GM12864 (cell line): ENCODE measurements at places on chromosomes 2 and 18.

DNA sequence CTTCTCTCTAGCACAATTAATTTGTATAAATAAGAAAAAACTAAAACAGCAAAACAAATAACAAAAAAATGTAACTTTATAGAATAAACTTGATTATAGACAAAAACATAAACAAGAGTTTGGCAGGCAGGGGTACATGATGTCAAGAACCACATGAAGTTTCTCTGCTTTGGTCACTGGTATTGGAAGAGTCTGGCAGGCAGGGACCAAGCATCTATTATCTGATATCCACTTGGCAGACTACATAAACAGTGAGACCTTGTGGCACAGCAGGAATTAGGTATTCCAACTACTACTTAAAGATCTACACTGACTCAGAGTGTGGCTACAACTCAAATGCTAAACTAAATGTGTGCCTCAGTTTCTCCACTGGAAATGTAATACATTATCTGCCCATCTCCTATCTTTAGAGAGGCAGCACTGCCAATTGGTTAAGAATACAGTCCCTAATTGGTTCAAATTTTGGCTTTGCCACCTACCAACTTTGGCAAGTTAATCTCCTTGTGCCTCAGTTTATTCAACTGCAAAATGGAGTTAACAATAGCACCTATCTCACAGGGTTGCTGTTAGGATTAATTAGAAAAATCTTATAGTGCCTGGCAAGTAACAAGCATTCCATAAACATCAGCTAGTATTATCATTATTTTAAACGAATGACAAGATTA is 2.7 kb downstream of the MAP4K3 start:
- DNase-seq = no peak

GRCh38 chr2:86790676-86791572 is at the start of gene CD8A:
Gene CD8A (minus strand): TSS chr2:86790913. CDS start chr2:86790825, 88 bp downstream.
- no peak for DNase-seq

DNA sequence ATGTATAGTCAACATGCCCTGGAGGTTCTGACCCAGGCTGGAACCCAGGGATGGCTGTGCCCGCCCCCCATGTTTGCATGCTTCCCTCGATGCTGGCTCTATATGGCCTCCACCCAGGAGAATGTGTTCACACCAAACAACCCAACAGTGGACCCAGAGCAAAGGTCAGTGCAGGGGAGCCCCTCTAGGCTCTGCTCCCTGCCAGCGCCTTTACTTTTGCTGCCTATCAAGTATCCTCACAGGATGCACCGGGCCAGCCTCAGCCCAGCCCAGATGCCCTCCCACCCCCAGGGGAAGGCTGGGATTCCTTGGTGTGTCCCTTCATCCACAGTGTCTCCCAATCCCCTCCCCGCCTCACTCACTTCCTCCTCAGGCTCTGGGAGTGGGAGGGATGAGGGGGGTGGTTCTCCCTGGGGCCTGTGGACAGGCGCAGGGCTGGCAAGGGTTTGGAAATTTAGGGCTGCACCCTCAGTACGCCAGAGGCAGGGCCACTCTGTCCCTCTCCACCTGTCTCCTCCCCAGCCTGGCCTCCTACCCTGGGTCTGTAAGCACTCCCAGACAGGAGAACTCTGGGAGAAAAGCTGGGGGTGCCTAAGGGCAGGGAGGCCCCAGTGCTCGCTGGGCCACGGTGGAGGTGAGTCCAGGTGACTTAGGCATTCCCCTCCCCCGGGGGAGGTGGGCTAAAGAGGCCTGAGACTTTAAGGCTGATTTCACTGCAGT is 2.3 kb downstream of the ATP6V1B1 start:
- no peak for DNase-seq

DNA sequence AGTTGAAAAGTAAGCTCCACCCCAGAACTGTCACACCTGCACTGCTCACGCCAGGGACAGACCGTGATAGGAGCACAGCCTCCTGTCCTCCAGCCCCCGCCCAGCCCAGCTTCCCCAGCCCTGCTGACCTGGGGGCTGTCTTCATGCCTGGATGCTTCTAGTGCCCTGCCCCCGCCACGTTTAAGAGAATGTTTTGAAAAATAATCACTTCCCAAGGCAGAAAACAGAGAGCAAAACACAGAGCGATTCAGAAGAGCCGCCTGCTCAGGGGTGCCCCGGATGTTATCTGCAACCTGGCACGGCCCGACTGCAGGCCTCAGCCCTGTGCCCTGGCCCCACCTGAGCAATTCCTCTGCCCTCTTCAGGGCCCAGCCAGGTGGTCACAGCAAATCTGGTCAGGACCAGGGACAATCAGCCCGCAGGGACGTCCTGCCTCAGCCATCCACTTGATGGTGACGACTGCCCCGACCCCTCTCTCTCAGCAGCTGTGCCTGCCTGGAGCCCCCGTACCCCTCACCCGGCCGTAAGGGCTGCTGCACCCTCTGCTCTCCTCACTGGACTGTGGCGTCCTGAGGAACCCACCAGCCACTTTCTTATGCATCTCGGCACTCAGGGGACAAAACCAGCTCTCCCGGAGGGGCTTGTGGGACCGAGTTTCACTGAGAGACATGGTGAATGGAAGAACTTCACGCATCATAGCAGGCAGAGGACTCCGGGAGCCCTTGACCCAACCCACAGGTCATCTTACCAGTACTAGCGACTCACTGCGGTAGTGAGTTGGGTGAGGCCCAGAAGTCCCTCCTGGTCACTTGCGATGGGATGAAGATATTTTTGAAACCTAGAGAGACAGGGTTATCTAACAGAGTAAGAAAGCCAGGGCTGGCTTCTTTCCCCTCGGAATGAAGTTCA is 30.2 kb downstream of the ADI1 start:
- DNase-seq = no peak

GRCh38 chr2:231615058-231615671 is 22.5 kb downstream of the TEX44 start:
- DNase-seq = no peak

- no peak for DNase-seq
Measured at GRCh38 chr2:96888072-96889011, 18.5 kb upstream of the SEMA4C start.

GRCh38 chr2:113977660-113978523 is 88.0 kb downstream of the ACTR3 start:
- DNase-seq = no peak

- no peak for DNase-seq
Measured at GRCh38 chr2:13005048-13005447, 288.3 kb downstream of the TRIB2 start.

GRCh38 chr18:63402246-63403162 is 19.8 kb downstream of the VPS4B start:
- DNase-seq = no peak

DNA sequence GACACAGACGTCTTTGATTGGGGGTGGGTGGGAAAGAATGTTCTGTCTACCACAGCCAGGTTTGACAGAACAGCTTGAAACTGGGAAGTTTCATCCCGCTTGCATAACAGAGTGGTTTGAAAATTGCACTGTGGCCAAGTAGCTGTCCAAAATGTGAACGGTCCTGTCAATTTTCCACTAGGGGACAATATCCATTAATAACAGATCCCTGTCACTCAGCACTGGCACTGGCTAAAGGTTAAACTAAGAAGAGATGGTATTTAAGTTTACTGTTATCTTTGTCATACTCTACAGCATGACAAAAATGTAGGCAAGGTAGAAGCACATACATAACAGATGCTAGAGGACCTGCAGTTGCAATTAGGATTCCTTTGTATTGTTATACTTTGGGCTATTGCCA is 55.6 kb upstream of the ACMSD start:
- DNase-seq = peak; percentile 25

DNA sequence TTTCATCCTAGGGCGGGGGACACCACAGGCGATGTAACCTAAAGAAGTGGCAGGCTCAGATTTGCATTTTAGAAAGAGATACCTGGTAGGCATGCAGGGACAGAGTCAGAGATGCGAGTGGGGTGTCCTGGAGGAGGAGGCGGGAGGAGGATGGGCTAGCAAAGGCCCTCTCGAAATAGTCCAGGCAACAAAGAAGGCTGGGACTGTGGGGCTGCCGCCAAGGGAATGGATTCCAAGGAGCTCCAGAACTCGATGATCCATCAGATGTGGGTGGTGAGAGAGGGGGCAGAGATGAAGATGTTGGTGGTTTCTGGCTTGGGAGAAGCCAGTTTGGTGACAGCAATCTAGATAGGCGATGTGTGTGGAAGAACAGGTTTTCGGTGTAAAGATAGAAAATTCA is 12.5 kb upstream of the INPP5D start:
- no peak for DNase-seq

- DNase-seq = no peak
Measured at GRCh38 chr2:94996305-94997100, 29.0 kb upstream of the MAL start.

DNA sequence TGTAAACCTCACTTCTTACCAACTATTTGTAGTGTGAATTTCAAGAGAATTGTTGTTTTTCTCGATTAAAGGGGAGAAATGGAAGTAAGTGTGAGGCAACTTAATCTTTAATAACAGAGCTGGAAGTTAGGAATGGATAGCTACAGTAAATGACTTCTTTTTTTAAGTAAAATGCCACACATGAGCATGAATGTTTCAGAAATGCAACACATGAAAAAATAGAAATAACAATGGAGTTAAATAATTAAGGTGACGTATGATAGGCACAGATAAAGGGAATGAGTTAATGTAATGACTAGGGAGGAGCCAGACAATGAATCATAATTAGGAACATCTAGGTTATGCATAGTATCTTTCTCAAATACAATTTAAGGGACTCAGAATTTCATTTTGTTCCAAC is 3.4 kb downstream of the REL start:
- DNase-seq = no peak

DNA sequence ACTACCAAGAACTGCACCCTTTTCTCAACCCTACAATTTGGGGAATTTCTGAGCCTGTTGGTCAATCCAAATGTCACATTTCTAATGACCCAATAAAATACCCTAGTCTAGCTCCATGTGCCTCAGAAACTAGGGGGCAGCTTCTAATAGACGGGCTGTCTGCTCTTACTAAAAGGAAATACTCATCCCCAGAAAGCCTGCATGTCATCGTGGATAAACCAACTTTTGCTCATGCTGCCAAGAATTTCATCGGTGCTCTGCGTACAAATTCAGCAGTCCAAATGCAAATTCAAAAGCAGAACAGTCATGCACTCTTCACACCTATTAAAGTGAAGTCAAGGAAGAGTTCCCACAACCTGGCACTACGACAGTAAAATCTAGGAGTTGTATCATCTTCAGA is 377.3 kb downstream of the LNPK start:
- no peak for DNase-seq

DNA sequence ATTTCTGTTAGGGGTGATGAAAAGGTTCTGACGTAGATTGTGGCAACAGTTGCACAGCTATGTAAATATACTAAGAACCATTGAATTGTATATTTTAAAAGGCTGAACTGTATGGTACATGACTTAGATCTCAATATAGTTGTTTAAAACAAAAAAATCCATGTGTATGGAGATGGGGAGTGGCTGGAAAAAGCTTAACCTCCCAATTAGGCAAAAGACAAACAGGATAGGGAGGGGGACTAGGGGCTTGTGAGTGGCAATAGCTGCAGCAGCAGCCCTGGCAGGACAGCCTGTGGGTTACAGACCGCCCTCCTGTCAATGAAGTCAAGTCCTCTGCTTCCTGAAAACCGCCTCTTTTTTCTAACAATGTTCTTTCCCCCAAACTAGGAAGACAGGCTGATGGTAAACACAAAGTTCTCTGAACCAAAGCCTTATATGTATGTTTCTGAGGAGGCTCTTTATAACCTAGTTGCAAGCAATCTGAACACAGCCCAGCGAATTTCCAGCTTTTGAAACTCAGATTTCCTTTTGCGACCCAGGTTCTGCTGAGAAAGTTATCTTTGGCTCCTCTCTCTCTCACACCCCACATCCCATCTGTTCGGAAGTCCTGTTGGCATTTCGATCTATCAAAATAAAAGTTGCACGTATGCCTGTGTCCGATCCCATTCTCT is 10.3 kb downstream of the ATP8B1 start:
- DNase-seq = no peak

GRCh38 chr2:49000695-49001094 is 153.6 kb downstream of the FSHR start:
- no peak for DNase-seq

DNA sequence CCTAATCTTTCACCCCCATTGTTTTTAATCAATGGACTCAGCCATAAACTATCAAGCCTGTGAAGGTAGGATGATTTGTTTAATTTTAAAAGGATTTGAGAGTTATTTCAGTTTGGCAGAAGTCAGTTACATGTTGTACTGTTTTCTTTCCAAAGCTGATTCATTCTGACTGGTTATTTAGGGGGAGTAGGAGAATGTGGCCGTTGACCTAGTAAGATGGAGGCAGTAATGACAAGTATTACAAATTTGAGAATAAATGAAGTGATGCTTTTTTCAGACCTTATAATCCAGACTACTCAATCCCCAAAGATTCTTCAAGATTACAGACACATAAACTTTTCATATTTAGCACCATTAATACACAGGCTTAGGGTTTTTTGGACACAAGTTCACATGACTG is 4.3 kb downstream of the EPHA4 start:
- DNase-seq = no peak

DNA sequence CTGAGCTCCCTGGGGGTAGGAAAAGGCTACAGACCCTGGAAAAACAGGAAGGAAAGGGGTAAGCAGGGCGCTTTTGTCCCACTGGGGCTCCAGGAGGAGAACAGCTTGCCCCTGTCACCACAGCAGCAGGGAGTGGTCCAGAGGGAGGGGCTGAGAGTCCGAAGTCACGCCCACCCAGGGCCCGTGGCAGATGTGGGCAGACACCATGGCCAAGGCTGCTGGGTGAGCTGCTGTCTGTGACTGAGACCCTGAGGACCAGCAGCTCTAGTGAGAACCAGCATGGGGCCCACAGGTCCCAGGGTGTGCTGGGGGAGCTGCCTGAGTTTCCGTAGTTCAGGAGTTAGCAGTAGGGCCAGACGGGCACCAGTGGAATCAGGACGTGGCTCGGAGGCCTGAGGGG is 162.0 kb downstream of the SPP2 start:
- DNase-seq = no peak

DNA sequence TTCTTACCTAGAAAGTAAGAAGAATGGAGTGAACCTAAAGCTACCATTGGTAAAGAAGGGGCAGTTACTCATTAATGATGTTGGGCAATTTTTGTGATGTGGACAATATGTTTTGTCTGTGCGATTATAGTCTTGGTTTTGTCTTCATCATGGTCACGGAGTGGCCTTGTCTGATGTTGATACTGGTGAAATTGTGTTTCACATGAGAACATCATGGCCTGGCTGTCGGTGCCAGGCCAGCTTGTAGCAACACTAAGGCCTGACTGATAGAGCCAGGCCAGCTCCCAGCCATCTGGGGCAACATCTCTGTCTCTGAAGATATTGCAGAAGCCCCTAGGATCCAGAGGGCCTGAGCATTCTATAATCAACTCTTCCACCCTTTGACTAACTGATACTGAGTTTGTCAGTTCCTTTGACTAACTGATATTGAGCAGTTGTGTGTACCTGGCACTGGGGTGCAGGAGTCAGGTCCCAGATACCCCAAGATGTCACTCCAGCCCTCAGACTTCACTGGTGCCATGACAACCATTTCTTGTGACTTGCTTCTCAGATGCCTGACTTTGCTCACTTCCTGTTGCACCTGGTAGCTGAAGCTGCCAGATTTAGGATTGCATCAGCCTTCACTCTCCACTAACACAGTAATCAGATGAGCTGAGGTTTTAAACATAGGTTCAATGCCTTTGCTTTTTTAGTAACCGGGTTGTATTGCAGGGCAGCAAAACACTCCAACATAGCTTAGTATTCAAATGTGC is 62.5 kb downstream of the RPIA start:
- DNase-seq = peak; percentile 83
